ENCODE measurements at places on chromosomes 1 and 21.

DNA sequence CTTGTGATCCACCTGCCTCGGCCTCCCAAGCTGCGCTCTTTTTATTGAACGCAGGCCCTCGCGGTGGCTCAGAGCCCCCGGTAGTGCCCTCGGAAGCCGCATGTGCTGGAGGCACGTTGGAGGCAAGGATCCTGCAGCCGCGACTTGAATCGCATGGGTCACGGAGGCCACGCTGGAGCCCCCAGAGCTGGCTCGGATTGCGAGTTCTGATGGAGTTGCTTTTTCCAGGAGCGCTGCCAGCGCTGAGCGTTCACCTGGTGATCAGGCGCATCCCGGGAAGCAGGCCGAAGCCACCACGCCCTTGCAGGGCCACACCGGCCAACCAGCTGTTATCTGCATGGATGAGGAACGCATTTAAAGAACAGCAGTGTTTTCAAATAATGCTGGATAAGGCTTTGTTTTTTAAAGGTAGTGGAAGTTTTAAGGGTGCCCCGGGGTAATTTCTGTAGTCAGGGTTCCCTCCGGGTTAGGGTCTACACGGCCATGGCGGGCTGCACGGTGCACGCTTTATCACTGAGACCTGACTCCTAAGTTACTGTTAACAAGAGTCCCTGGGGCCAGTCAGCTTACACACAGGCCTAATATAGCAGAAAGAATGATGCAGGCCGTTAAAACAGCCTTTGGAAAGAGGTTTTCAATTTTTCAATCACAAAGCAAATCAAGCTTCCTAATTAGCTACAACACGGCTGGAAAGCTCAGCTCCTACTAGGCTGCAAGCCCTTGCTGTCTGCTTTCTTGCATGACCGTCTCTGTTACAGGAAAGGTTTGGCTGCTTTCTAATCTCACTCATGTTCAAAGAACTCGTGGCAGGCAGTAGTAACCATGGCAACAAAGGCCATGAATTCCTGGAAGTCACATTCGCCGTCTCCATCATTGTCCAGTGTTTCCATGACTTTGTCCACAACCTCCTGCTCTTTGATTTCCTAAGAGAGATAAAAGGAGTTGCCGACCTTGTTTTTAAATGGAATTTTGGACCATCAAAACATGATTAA, 6.0 kb downstream of the S100B start:
- DNase-seq, result no peak

- DNase-seq, result no peak
Observed at GRCh38 chr21:38121888-38122720, 134.7 kb upstream of the KCNJ15 start.

DNA sequence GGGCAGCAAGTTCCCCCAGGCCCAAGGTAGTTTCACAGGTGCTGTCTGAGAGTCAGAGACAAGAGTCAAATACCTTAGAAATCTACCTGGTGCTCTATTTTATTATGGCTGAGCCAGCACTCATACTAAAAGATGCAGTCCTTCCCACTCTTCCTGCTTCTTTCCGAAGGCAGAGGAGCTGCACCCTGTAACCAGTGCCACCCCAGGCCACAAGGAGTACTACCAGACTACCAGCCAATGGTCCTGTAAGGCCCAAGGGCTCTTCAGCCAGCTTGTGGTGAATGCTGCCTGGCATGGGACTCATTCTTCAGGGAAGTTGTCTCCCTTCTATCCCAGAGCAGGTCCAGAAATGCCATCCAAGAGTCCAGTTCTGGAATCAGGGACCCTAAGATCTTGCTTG, 203.8 kb upstream of the DUSP10 start:
- no peak for DNase-seq

GRCh38 chr1:32702599-32703478, at the start of gene SYNC:
Gene SYNC, minus strand, starts transcription at chr1:32702770. Its CDS starts 110 bp downstream, at chr1:32702660.
- peak; percentile 83 for DNase-seq

GRCh38 chr1:119228335-119229080, 88.1 kb upstream of the WARS2 start:
- no peak for DNase-seq

GRCh38 chr1:9251501-9251900, 16.9 kb downstream of the H6PD start:
- DNase-seq, result no peak

- DNase-seq, result no peak
Observed at GRCh38 chr1:42962641-42963377, 4.1 kb upstream of the SLC2A1 start.
